ENCODE measurements at places on chromosomes 11 and 22.
A peak's percentile ranks its signal among the peaks of the same experiment; 100 is the strongest.

GRCh38 chr22:38762551-38762983 lies 6.8 kb upstream of the SUN2 start:
- DNase-seq: no peak

- no peak for DNase-seq
Measured at GRCh38 chr11:36361901-36362391, 65.9 kb downstream of the PRR5L start.

- DNase-seq: no peak
Measured at GRCh38 chr22:40512426-40513136, 123.9 kb downstream of the MRTFA start.

- no peak for DNase-seq
Measured at GRCh38 chr11:12664385-12664784, 9.8 kb upstream of the TEAD1 start.

DNA sequence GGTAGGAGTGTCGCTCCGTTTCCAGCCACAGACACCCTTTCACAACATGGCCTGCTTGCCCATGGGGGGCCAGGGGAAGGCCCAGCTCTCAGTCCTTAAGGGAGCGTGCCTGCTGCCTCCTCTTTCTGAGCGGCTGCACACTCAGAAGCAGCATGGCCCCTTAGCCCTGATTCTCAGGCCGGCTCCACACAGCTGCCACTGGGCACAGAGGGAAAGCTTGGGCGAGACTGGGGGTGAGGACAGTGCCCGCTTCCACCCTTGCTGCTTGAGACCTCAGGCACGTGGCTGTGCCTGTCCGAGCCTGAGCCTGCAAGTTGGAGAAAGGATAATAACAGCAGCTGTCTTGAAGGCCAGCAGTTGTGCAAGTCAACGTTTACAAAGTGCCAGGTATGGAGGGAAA lies 416.3 kb downstream of the SHANK2 start:
- DNase-seq: no peak

DNA sequence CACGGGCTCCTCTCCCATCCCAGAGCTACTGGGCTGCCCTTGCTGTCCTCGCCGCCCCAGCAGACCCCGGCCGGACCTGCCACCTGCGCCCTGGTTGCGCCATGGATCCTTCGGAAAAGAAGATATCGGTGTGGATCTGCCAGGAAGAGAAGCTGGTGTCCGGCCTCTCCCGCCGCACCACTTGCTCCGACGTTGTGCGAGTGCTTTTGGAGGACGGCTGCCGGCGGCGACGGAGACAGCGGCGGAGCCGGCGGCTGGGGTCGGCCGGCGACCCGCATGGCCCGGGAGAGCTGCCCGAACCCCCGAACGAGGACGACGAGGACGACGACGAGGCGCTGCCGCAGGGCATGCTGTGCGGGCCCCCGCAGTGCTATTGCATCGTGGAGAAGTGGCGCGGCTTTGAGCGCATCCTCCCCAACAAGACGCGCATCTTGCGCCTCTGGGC lies 382 bp downstream of the RASSF10 start:
- DNase-seq: no peak

DNA sequence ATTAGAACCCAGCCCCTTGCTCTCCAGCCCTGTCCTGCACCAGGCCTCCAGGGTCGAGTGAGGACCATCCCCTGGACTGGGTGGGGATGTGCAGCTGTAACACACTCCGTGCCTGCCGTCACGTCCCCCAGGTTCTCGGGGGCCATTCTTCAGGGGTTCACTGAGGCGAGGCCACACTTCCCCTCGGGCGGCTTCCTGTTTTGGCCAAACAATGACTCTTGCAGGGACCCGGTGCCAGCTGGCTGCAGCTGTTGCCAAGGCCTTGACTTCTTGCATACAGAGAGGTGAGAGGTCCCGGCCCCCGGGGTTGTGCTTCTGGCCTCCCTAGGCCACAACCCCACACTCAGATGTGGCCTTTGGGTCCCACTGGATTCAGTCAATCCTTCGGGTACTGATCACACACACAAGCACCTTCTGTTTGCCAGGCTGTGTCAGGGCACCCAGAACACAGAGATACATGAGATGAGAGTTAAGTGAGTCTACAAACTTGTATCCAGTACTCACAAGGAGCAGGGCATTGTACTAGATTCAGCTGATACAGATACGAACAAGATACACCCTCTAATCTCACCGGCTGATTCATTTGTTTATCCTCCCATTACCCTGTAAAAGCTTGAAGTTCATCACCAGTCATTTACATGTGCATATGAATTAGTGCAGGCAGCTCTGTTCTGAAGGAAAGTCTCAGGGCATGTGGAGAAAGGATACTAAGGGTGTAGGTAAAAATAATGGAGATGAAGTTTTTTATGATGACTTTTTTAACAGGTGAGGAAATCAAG lies 32.9 kb downstream of the LRRC32 start:
- DNase-seq: no peak

DNA sequence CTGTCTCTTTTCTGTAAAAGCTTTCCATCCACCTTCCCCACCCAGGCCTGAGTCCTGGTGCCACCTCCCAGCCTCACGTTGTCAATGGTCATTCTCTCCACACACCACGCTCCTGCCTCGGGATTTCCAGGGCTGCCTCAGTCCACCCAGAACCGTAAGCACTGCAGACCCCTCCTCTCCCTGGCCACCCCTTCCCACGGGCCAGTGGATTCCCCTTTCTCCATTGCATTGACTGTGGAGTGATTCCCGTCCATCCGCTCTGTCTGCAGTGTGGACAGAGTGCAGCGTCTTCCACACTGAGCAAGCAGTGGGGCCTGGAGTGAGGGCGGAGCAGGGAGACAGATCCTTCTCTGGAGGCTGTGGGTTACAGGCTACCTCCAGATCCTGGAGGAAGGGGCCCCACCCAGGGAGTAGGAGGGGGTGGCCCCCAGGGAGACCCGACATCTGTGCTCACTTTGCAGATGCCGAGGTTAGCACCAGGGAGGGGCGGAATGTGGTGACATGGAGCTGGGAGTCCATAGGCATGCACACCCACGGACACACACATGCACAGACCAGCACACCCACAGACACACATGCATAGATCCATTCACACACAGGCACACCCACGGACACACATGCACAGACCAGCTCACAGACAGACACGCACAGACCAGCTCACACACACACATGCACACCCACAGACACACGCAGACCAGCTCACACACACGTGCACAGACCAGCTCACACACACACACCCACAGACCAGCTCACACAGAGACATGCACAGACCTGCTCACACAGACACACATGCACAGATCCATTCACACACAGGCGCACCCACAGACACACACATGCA lies 109.6 kb upstream of the B3GAT1 start:
- no peak for DNase-seq

- no peak for DNase-seq
Measured at GRCh38 chr11:62413060-62413696, 5.7 kb upstream of the SCGB1A1 start.

DNA sequence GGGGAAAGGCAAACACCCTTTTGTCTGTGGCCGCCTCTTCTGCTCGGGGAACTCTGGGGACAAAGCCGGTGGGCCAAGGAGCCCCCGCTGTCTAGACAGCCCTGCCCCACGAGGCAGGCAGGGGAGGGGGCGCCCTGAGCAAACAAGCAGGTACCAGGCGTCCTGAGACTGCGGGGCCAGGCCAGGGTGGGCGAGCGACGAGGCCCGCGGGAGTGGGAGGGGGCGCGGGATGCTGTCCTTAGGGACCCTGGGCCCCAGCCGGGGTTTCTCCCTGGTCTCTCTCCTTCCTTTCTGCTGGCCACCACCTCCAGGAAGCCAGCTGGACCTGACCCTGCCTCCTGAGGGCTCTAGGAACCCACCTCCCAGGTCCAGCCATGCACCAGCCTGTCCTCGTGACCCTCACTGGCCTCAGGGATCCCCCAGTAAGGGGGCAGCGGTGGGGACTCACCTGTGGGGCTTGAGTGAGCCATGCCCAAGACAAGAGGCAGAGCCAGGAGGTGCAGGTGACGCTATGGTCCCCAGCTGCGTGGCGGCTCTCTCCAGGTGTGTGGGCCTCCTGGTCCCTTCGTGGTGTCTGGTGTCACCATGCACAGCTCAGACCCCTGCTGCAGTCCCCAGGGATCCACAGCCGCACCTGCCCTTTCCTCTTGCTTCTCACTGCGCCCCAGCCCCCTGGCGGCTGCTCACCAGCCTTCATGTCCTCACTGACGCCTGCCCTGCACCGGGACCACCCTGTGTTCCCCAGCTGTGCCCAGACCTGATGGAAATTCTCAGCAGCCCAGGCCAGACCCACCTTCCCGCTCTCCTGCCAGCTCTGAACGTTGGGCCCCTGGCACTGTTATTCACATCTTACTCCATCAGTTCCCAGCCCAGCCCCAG lies 26.5 kb upstream of the MUC5AC start:
- DNase-seq: no peak

GRCh38 chr11:67642173-67643120 lies 2.9 kb upstream of the TBX10 start:
- no peak for DNase-seq

DNA sequence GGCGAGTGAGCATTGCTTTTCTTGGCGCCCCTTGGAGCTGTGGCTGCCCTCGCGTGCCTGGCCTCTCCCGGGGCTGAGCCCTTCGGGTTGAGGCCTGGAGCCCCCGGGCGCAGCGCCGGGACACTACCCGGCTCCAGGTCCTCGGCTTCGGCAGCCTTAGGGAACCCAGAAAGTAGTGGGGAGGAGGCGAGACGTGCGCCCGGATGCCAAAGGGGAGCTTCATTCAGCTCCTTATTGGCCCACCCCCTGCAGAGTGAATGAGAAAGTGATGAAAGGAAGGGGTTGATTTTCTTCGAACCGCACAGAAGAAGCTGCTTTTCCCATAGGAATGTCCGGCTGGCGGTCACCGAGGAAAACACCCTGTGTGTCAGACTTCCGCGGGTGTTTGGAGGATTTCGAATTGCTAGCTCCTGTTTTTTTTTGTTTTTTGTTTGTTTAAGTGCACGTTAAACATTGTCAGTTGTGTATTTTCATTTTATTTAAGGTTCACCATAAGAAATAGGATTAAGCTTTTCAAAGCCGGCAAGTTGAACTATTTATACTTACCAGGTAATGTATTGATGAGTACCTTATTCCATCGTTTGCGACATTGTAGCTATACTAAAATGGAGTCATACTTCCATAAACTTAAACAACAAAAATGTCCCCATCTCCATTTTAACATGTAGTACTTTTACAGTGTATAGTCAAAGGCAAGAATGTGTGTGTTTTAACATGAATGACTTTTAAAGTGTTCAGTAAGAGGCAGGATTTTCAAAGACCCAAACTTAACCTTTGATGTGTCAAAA lies 841 bp upstream of the EIF4G2 start:
- DNase-seq: peak; percentile 30

DNA sequence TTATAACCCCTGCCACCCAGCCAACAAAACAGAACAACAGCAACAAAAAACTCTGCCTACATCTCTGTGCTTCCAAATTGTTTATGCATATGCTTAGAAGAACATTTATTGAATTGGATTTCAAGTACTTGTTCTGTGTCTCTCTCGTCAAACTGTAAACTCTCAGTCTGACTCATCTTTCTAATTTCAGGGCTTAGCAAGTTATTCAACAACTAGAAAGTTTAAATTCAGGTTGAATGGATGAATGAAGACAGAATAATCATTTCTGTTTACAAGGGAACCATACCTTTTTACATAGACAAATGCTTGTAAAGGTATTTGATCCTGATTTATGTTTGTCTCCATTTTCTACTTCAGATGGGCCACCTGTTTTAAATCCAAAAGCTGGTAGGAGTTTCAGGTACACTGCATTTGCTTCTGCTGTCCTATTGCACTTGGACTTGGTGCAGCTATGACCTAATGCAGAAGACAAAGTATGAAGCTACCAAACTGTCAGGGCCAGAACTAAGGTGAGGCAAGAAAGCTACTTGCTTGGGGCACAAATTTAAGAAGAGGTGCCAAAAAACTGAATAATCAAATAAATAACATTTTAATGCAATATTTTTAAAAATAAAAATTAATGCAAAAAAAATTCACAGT lies 1.6 kb upstream of the FBXO3 start:
- DNase-seq: no peak

DNA sequence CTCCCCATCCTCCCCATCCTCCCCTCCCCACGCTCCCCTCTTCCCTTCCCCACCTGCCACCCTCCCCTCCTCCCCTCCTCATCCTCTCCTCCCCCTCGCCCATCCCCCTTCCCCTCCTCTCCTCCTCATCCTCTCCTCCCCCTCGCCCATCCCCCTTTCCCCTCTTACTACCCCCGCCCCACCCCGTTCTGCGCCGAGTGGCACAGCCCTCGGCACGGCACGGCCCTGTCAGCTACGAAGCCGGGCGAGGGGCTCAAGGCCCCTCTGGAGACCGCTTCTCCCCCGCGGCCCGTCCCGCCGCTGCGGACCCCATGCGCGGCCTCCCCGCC lies 449.9 kb downstream of the OPCML start:
- no peak for DNase-seq

DNA sequence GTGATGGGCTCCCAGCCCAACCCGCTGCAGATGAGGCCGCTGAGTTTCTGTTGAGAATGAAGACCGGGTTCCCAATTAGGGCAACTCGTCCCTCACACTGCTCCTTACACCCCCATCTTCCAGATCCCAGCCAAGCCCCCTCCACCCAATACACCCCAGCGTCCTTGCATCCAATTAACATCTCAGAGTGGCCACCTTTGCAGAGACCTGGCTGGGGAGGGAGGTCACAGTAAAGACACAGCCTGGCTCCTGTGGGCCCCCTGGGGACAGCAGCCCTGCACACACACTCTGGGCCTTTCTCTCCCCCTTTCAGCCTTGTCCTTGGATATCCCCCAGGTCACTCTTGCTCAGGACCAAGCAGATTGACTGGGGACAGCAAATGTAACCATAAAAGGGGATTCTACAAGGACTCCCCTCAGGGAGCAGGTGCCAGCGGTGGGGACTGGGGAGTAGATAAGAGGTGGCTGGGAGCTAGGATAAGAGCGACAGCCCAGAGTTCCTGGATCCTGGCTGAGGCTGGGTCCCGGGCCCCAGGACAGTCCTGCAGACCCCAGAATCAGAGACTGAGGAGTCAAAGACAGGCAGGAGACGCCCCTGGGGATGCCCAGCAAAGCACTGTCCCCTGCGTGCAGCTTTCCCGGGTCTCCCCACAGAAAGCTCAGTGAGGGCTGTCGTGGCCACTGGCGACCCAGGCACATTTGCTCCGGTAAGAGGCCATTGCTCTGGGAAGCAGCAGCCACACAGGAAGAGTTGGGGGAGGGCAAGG lies 8.4 kb downstream of the APOBEC3A start:
- no peak for DNase-seq

DNA sequence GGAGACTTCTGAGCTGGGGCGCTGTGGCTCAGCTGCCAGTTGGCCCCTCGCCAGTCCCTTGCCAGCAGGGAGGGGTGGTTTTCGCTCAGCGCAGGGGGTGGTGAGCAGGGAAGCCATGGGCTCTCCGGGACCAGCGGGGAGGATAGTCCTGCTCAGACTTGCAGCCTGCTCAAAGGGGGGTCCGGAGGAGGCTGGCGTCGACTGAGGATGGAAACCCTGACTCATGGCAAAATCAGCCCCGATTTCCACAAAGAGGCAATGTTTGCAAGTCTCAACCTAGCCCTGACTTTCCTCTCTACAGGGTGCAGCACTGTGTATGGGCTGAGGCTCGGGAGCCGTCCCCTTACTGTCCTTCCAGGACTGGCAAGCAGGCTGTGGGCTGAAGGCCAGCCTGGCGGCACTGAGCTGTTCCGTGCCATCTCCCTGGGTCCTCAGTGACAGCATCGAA lies 35.1 kb downstream of the FBLN1 start:
- DNase-seq: no peak

Measured in stimulated activated CD8-positive, alpha-beta memory T cell treated with anti-CD3 and anti-CD28 coated beads, Interleukin-4, amount 100 ng/mL, for 24 hours (primary cell).